ENCODE measurements at places on chromosomes 4 and X.

DNA sequence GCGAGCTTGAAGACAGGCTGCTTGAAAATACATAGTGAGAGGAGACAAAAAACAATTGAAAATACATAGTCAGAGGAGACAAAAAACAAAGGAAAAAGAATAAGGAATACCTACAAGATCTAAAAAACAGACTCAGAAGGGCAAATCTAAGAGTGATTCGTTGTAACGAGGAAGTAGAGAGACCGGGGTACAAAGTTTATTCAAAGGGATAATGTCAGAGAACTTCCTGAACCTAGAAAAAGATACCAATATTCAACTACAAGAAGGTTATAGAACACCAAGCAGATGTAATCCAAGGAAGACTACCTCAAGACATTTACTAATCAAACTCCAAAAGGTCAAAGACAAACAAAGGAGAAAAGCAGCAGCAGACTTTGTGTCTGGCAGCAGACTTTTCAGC is 165.6 kb downstream of the NEK1 start:
- DNase-seq = no peak

- DNase-seq = peak; percentile 4
These were observed 24.0 kb downstream of the TAB3 start for GRCh38 chrX:30865015-30865414.

- no peak for DNase-seq
These were observed 60.4 kb upstream of the HPF1 start for GRCh38 chr4:169818063-169818679.

DNA sequence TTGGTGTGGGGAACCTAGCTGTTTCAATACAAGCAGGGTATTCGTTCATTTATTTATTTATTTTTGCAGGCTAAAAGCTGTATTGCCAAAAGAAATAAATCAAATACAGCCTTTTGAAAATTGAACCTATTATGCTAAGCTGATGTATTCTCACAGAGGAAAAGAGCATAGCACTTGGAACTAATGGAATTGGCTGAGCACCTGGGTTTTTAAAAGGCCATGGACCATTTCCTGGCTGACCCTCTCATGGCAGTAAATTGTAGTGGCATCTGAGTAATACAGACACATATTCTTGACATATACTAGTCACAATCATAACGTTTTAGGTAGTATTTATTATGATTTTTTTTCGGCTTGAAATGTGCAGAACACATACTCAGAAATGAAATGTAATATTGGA is 71.8 kb upstream of the ALG13 start:
- no peak for DNase-seq

GRCh38 chr4:180189666-180190065 is 2053.5 kb upstream of the TENM3 start:
- no peak for DNase-seq

DNA sequence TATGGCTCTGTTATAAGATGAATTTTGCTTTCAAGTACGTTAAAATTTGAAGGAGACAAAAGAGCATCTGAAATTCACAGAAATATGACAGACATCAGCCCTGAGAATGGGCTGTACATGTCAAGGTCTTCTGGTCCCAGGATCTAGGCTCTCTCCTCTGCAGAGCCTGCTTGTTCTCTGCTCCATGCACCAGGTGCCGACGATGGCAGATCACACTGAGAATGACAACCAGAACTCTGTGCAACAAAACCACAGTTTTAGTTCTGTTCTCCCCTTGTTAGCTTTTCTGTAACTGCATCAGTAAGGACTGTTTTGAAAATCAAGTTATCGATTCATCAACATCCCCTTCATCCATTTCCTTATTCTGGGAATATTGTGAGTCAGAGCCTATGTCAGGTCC is 30.9 kb upstream of the LGI2 start:
- DNase-seq = no peak

- DNase-seq = no peak
These were observed 57.5 kb upstream of the FAM47C start for GRCh38 chrX:36950495-36951253.

DNA sequence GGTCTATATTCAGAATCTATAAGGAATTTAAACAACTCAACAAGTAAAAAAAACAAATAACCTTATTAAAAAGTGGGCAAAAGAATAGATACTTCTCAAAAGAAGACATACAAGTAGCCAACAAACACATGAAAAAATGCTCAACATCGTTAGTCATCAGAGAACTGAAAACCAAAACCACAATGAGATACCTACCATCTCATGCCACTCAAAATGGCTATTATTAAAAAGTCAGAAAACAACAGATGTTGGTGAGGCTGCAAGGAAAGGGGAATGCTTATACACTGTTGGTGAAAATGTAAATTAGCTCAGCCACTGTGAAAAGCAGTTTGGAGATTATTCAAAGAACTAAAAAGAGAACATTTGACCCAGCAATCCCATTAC is 201.6 kb downstream of the QDPR start:
- DNase-seq = peak; percentile 45

- DNase-seq = no peak
These were observed 31.4 kb upstream of the BBS12 start for GRCh38 chr4:122701061-122701460.

DNA sequence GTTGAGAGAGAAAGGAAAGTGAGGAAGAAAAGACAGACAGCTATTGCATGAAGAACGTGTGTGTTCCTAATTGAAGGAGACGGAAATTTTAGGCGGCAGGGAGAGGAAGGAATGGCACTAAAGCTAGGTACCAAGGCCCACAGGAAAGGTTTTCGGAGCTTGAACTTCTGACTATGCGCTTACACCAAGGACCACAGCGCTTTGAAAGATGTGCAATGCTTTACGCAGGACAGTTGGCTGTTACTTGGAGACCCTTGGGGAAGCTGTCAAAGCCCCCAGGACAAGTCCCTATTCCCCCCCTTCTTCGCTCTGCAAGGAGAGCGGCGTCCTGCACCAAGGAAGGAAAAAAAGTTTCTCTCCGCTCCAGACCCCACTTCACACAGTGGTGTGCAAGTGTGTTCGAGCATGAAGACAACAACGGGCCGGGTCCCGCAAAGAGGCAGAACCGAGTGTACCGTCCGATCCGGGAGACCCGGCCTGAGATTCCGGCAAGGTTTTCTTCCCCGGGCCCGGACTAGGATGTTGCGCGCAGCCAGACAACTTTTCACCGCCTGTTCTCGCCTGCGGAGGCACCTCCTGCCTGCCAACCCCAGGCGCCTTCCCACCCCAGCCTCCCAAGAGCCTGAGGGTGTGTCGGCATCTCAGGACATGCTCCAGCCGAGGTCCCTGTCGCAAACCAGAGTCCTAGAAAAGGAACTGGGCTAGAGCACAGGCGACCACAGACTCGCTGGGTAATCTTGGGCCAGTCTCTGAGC is 896 bp downstream of the KDR start:
- no peak for DNase-seq

GRCh38 chrX:45807572-45808425 is 607.1 kb upstream of the DIPK2B start:
- peak; percentile 73 for DNase-seq

GRCh38 chr4:1379801-1380331 is 26.4 kb downstream of the NKX1-1 start:
- DNase-seq = no peak

DNA sequence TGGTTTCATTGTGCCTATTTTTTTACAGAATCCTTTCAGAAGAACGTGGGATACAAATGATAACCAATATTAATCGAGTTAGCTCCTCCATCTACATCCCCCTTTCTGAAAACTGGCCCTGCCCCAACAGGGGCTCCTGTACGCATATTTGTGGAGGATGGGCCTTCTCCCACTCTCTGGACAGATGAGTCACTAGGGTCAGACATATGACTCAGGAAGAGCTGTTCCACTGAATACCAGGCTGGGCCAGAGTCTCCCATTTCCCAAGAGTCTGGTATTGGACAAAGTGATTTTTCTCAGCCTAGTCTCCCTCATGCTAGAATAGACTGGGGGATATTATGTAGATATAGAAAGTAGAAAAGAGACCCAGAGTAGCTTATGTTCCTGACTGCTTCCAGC is 142.4 kb downstream of the TSPAN5 start:
- peak; percentile 88 for DNase-seq

DNA sequence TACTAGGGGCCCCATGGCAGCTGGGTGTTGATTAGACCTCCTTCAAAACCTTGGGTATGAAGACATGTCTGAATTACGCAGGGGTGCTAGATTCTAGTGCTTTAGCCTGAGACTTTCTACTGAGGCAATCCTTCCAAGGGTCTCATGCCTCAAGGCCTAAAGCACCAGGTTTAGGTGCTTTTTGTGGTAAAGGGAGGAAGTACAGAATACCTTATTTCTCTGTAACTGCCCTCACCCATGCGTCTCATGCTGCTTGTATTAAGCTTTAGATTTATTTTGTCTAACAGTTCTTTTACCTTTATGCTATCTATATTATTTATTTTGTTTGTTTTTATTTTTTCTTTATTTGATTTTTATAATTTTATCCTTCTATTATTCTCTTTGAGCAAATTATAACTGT is 190.2 kb upstream of the GK2 start:
- DNase-seq = no peak

- no peak for DNase-seq
These were observed 93.0 kb downstream of the PHKA2 start for GRCh38 chrX:18890724-18891547.

- no peak for DNase-seq
These were observed 23.5 kb downstream of the INTS6L start for GRCh38 chrX:135543924-135544323.

DNA sequence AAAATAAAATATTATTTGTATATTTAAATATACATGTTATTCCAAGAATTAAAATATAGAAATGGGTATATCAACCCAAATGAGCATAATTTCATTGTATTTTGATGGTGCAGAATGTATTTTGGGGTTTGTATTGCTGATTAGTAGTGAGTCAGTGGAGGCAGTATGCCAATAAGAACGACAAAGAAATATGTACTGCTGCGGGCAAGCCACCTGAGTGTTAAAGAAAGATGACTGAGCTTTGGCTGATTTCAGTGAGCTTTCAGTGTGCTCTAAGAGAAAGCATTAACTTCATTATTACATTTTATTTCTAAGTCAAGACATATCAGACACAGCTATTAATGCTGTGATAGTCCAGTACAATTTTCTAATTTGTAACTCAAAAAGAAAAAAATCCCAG is 297.8 kb downstream of the ANK2 start:
- no peak for DNase-seq

DNA sequence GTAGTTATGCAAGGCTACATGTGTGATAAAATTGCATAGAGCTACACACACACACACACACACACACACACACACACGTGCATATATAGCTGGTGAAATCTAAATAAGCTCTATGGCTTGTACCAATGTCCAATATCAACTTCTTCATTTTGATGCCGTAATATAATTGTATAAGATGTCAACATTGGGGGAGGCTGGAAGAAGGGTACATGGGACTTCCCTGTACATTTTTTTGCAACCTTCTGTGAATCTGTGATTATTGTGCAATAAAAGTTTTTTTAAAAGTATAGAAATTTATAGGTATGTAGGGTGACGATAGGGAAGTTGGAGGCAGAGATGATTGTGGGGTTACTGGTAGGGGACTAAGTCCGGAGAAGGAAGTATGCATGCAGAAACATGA is 105.5 kb downstream of the HDAC8 start:
- DNase-seq = no peak

DNA sequence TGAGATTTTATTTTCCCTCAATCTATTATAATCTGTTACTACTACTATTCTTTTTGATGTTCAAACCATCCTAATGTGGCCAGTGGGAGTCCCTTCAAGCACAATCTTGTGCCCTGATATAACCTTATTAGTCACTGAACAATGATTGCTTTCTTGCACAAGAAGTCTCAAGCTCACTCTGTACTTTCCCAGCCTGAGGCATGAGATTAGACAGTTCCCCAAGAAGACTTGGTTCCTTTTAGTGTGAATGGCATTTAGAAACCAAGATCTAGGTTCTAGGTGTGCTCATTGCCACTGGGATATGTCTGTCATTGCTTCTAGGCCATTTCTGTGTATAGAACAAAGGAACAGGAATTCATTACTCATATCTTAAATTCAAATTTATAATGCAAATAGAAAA is 28.0 kb upstream of the RBM41 start:
- DNase-seq = peak; percentile 36

- no peak for DNase-seq
These were observed 171.9 kb downstream of the MAGEB5 start for GRCh38 chrX:26387906-26388305.

- DNase-seq = peak; percentile 66
These were observed 51.8 kb downstream of the TLR10 start for GRCh38 chr4:38730830-38731646.

GRCh38 chr4:17426222-17426621 is 85.7 kb downstream of the QDPR start:
- DNase-seq = no peak

DNA sequence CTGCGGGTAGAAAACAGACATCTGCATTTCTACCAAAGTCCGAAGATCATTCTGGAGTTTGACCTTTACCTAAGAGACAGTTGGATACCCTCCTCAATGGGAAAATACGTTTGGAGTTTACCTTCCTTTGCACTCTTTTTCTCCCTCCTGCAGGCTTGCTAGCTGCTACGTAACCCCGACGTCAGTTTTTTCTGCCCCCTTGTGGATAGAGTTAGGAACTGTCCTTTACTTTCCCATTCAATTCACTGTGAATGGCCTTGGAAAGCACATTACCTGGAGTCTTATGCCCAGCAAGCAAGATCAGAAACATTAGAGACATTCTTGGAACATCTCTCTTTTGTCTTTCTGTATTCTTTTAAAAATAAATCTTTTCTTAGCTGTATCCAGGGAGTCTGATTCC is 250.7 kb downstream of the NAP1L3 start:
- no peak for DNase-seq

GRCh38 chr4:83019794-83020494 is 9.3 kb upstream of the LIN54 start:
- no peak for DNase-seq

- DNase-seq = peak; percentile 9
These were observed 31.5 kb upstream of the HPGD start for GRCh38 chr4:174553828-174554227.

GRCh38 chr4:7335344-7336066 is 99.2 kb downstream of the PSAPL1 start:
- DNase-seq = no peak

DNA sequence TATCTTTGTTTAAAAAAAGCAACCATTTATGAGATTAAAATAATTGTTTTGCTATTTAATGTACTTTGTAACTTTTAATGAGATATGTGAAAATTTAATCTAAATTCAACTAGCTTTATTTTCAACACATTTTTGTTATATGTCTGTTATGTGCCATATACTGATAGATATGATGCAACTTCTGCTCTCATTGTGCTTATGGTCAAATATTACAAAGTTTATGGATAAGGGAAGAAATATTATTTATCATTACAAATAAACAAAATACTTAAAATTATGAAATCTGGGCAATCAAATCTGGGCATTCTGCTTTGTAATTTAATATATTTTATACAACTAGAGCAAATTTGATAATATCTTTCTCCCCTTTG is 40.0 kb downstream of the PCDH10 start:
- DNase-seq = no peak

- no peak for DNase-seq
These were observed 243.2 kb upstream of the POF1B start for GRCh38 chrX:85622635-85623034.

GRCh38 chr4:41121906-41122305 is 92.4 kb downstream of the APBB2 start:
- no peak for DNase-seq

- DNase-seq = no peak
These were observed 56.6 kb downstream of the SPATA18 start for GRCh38 chr4:52107745-52108144.
